Stimulated activated CD4-positive, alpha-beta T cell treated with anti-CD3 and anti-CD28 coated beads, TNF-alpha, amount 100 ng/mL, for 48 hours (primary cell): ENCODE measurements at places on chromosomes 6 and 20.

DNA sequence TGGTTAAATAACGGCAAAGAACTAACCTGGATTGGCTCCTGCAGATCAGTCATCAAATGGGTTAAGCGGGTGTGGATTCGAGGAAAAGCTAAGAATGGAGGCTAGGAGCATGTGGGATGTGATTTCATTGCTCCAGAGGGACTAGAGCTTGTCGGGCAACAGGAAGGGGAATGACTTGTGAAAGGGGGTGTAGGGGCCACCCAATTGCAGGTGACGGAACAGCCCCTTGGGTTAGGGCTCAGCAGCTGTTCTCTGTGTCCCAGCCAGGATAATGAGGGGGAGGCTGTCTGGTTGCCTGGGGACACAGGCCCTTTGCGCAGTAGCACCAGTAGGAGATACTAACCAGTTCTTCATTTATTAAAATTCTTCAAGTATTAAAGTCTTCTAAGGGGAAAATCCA, 25.0 kb upstream of the MRPS18A start:
- DNase-seq, result no peak

DNA sequence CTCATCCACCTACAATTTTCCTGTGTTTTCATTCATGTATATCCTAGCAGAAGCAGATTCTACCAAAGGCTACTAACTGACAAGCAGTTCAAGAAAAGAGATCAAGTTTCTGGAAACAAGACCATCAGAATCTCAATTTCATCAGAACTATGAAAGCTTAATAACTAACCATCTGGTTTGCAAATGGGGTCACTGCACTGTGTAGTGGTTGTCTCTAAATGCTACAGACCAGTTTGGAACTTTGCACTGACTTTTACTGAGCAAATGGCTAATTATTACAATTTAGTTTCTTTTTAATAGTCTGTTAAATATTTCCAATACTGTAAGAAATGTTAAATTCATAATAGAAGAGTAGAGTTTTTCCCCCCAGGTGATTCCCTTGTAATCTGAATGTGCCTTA, 64.5 kb downstream of the REPS1 start:
- DNase-seq, result no peak

- no peak for DNase-seq
Measured at GRCh38 chr6:137846274-137846673, 20.8 kb upstream of the TNFAIP3 start.

- DNase-seq, result no peak
Measured at GRCh38 chr6:44316481-44316880, 3.3 kb upstream of the AARS2 start.

GRCh38 chr6:112618849-112619248, 271.7 kb downstream of the RFPL4B start:
- DNase-seq, result no peak

DNA sequence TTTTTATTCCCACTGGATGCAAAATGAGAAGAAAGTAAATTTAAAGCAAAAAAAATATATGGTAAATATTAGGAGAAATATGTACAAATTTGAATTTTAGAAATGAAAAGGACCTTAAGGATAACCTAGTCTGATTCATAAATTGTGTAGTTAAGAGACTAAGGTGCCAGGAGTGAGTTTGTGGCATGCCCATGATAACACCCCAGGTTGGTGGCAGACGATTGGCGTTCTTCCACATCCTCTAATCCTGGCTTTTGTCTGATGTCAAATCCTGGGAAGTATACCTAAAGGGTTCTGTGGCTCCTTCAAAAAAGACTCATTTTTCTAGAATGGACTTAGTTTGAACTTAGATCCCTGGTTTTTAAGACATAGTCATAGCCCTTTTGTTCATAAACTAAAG, 62.2 kb downstream of the SAMD5 start:
- DNase-seq, result no peak

- DNase-seq, result no peak
Measured at GRCh38 chr20:33459599-33459998, 16.0 kb upstream of the SNTA1 start.

DNA sequence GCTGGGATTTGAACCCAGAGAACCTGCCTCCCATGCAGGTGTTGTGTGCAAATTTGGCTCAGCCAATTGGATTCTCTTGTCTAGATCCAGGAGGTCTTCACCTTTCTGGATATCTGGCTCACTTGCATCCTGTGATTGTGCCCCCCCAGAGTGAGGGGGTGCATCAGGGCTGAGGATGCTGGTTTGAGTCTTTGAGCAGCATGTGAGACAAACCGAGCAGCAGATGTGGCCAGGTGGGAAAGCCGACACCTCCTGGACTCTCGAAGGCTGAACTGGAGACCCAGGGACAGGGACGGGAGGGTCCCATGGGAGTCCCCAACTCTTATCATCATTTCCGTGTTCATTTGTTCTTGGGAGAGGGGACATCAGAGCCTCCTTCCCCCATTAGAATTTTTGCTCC, 30.6 kb upstream of the SULF2 start:
- DNase-seq, result no peak

DNA sequence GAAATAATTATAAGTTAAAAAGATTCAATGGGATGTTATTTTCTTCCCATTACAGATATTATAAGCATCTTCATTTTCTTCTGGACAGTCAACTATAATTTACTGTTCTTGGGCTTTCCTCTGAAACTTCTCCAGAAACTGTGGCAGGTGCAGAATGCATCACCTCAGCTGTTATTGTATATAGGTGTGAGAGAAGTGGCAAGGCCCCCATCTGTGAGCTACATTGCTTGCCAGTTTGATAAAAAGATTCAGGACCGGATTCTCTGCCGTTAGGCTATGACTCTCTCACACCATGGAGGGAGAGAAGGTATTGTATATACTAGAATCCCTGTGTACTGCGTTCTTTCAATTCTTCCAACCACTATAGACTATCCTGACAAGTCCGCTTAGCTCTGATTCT, 135.8 kb upstream of the CENPW start:
- no peak for DNase-seq

DNA sequence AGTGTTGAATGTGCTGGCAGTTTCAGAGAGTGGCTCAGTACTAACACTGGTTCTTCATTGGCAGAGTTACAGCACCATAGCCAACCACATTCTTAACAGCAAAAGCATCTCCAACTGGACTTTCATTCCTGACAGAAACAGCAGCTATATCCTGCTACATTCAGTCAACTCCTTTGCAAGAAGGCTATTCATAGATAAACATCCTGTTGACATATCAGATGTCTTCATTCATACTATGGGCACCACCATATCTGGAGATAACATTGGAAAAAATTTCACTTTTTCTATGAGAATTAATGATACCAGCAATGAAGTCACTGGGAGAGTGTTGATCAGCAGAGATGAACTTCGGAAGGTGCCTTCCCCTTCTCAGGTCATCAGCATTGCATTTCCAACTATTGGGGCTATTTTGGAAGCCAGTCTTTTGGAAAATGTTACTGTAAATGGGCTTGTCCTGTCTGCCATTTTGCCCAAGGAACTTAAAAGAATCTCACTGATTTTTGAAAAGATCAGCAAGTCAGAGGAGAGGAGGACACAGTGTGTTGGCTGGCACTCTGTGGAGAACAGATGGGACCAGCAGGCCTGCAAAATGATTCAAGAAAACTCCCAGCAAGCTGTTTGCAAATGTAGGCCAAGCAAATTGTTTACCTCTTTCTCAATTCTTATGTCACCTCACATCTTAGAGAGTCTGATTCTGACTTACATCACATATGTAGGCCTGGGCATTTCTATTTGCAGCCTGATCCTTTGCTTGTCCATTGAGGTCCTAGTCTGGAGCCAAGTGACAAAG, 17.0 kb upstream of the ADGRF4 start:
- no peak for DNase-seq

DNA sequence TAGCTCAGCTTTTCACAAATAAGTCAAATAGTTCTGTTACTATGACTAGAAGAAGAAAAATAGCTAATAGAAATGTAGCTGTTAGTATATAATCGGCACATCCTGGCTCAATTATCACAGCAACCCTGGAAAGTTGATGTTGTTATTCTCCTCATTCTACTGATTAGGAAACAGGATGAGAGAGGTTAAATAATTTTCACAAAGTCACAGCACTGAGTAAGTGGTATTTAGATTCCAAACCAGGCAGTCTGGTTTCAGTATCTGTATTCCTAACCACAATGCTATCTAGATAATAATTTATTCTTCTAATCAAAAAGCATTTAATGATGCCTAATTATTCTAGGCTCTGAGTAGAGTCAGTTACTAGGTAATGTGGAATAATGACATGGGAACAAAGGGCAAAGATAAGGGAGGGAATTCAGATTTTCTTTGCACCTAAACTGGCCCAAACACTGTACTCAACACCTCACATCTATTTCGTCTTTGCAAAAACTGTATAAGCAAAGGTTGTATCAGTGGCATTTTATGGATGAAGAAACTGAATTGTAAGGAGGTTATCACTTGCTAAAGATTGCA, 51.3 kb downstream of the PDE7B start:
- DNase-seq, result no peak

GRCh38 chr6:23456396-23456795, 669.6 kb upstream of the NRSN1 start:
- no peak for DNase-seq

DNA sequence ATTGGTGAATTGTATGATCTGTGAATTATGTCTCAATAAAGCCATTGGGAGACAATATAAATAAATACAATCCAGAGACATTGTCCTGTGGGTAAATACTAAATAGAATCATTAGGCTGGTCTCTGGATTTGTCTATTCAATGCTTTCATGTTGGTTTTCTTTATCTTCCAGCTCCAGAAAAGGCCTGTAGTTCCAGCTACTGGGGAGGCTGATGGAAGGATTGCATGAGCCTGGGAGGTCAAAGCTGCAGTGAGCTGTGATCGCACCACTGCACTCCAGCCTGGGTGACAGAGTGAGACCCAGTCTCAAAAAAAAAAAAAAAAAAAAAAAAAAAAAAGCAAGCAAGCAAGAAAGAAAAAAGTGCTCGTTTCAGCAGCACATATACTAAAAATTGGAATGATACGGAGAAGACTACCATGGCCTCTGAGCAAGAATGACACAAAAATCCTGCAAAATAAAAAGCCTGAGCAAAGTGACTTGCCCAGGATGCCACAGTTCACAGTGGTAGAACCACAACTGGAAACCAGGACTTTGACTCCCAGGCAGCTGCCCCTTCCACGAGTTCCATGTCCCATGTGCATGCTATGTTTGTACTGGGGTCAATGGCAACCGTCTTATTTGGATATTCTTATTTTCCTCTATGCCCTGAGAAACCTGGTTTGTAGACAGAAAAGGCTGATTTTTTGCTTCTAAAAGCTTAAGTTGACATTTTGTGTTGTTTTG, 33.6 kb upstream of the GMPR start:
- DNase-seq, result no peak

- no peak for DNase-seq
Measured at GRCh38 chr6:63049216-63049615, 162.1 kb upstream of the FKBP1C start.

GRCh38 chr6:138088326-138088762, 18.9 kb downstream of the PERP start:
- DNase-seq, result no peak

DNA sequence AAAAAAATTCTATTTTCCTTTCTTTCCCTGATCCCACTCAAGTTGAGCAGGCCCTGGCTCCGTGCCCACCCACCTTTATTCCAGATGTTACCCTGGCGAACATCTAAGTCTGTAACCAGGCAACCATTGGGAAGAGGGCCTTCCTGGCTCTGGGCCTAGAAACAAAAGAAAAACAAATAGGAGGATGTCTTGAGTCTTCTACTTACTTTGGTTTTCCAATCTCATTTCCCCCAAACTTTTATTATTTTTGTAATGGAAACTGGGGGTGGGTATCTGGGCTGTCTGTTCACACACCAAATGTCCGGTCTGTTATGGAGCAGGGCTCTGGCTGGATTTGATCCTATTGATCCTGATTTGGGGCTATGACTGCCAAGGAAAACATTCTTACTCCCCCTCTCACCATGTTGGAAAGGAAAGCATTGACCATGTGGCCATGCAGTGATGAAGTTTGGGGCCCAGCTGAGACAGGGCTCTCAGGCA, 744.1 kb downstream of the DHX35 start:
- no peak for DNase-seq

DNA sequence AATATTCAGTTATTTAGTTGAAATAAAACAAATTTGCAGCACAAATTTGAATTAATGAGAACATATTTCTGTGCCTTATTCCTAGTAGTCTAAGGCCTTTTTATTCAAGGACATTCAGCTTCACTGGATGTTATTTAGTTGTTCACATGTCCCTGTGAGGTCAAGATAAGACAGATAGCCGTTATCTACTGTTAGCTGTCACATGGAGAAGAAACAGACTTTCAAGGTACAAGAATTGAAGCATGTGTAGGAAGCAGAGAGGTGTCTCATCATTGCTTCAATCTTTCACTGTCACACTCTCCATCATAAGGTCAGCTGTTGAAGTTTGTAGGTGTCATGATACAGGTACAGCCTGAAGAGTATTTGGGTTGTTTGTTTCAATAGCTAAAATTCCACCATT, 112.9 kb upstream of the JAG1 start:
- DNase-seq, result no peak

DNA sequence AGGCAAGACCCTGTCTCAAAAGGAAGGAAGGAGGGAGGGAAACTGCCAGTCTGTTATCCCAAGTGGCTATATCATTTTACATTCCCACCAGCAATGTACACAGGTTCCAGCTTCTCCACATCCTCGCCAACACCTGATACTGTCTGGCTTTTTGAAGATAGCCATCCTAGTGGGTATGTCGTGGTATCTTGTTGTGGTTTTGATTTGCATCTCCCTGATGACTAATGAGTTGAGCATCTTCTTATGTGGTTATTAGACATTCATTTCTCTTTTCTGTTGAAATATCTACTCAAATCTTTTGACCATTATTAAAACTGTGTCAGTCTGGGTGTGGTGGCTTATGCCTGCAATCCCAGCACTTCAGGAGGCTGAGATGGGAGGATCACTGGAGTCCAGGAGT, 47.9 kb upstream of the ARID1B start:
- DNase-seq, result no peak

GRCh38 chr6:64085126-64085525, 449.5 kb downstream of the PHF3 start:
- DNase-seq, result no peak

- no peak for DNase-seq
Measured at GRCh38 chr6:55636406-55637102, 57.6 kb upstream of the HMGCLL1 start.
